ENCODE measurements at places on chromosomes 11 and 22.
A peak's percentile ranks its signal among the peaks of the same experiment; 100 is the strongest.

DNA sequence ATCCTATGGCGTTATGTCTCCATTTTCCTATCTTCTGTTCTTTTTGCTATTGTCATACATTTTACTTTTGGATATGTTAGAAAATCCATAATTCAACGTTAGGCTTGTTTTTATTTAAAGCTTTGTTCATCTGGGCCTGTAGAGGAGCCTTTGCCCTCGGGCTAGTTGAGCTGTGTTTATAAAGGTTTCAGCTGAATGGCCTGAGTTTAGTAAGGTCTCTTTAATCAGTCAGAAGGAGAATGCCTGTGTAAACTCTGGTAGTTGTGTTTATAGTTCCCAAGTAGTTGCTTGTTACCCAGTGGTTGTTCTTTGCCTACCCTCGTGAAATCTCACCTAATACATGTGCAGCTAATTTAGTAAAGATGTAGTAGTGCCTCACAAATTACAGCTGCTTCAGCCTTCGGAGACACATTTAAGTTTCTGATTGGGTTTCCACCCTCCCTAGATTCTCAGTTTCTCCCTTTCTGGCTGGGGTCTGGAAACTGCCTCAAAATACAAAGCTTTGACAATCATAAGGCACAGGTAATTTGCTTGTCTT lies 33.1 kb downstream of the MTMR3 start:
- DNase-seq = no peak

DNA sequence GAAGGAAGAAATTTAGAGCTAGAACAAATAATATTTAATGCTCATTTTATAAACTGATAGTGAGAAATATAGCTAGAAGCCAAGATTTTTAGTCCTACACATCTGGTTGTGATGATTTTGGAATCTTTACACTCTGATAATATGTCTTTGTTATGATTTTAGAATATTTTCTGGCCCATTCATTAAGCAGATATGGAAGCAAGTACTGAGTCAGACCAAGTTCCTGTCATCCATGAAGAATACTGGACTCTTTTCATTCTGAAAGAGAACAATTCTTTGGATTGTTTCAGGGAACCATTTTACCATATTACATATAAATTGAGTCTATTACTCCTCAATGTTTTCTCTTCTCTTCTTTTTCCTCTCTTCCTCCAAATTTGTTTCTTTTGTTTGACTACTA lies 227.4 kb downstream of the TMEM135 start:
- DNase-seq = no peak

DNA sequence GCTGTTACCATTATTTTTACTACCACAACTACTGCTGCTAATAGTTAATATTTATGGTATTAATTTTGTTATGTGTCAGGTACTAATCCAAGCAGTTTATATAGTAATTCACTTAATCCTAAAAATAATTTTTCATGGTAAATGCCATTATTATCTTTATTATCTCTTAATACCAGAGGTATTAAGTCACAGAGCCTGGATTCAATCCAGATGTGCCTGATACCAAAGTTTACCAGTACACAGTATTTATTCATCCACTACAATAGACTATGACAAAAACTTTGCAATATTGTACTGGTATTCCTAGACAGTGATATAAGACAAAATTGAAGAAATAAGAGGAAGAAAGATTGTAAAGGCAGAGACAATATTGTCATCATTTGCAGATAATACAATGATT lies 24.5 kb downstream of the MAP6 start:
- DNase-seq = no peak

DNA sequence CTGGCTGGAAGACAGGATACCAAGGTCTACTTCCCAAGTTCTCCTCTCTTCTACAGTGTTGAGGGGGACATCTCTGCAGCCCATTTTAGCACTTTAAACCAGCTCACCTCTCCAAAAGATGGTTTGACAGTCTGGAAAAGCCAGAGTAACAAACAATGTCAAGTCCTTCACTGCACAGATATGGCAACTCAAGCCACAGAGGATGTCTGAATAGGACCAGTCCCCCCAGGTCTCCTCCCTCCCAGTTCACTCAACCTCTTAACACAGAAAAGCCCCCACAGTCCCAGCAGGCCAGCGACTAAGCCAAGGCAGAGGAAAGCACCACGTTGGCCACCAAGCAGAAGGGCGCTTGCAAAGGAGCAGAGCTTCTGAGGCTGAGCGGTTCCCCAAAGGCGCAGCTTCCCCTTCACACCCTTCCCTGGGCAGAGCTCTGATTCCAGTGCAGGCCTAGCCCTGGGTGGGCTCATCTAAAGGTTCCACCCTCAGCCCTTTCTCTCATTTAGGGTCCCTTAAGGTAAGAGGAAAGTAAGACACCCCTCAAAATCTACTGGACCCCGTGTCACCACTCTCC lies 62.7 kb downstream of the PAK1 start:
- no peak for DNase-seq

- DNase-seq = no peak
These were observed 47.8 kb downstream of the SLC22A12 start for GRCh38 chr11:64638829-64639228.

GRCh38 chr11:91960770-91961169 lies 263.8 kb upstream of the FAT3 start:
- no peak for DNase-seq

DNA sequence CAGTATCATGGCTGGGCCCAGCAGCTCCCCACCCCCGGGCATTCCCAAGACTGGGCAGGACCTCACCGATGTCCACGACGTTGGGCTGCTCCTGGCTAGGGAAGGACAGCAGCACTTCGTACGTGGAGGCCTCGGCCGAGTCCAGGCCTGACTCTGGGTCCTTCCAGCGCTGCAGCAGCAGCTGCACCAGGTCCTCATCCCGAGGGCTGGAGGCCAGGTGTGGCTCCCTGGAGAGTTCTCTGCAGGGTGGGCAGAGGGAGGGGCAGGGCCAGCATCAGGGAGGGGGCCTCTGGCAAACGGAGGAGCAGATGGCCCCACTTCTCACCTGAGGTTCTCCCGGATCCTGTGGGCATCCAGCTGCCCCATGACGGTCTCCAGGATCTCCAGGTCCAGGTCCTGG lies 341 bp downstream of the NAALADL1 start:
- DNase-seq = no peak

DNA sequence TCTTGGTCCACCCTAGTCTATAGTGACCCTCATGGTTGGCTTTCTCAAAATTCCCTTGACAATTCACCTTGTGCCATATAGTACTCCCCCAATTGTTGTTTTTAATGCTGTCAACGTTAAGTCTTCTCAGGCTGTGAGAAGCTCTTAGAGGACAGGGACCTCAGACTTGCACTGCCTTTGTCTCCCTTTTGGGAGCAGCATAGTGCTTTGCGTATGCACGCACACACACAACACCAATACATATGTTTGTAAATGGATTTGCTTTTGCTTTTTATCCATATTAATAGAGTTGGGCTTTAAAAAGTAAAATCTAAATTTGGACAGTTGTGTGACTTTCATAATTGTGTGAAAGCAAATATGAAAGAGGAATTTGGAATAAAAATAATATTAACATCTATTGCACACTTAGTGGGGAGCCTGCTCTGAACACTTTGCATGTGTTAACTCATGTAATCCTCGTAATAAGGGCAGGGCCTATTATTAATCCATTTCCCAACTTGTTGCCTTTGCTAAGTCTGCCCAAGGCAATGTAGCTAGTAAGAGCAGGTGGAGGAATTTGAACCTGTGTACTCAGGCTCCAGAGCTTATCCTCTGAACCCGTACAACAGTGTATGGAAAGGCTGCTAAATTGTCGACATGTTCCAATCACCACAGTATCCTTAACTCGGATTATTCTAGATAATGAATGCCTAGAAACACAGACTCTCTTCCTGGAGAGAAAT lies 257.7 kb upstream of the NARS2 start:
- DNase-seq = no peak

GRCh38 chr11:76610871-76611475 lies 59.6 kb downstream of the LRRC32 start:
- no peak for DNase-seq

DNA sequence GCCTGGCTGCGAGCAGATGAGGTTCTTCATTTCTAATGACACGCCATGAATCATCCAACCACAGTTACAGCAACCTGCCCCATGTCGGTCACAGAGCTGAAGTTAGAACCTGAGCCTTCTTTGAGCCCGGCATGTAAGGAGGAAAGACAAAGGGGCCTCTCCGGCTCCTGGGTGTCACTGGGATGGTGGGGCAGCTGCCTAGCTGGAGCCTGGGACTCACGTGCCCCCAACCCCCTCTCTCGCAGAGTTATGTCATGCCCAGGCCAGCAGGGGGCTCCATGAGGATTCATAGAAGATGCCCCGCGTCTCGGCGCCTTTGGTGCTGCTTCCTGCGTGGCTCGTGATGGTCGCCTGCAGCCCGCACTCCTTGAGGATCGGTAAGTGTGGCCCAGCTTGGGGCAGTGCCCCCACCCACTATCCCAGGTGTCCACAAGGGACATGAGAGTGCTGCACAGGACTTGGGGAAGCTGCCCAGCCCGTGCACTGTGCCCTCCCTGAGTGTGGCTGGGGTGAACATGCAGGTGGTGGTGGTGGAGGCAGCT lies 148.5 kb downstream of the GRIK4 start:
- DNase-seq = no peak

DNA sequence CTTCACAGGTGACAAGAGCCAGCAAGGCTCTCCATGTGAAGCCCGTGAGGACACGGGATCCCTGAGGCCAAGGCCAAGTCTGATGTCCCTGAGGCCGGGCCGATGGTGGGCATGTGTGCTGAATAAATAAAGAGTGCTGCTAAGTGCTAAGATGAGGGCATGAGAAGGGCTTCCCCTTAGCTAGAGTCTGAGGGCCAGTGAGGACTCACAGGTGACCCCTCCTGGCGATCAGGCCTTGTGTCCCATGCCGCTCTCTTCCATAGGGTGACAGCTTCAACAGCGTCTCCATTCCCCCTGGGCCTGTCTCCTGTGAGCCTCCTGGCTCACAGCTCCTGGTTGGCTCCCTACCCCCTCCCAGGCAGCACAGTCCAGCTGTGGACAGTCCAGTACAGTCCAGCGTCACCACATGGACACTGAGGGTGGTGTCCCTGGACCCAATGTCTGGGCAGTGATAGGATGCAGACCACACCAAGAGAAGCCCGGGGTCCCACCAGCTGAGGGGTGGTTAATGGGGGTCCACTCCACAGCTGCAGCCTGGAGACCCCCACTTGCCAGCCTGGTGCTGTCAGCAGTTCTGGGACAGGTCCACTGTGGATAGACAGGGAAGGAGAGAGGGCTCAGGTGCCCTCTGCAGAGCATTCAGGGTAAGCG lies 1033.2 kb downstream of the TBC1D22A start:
- DNase-seq = no peak

DNA sequence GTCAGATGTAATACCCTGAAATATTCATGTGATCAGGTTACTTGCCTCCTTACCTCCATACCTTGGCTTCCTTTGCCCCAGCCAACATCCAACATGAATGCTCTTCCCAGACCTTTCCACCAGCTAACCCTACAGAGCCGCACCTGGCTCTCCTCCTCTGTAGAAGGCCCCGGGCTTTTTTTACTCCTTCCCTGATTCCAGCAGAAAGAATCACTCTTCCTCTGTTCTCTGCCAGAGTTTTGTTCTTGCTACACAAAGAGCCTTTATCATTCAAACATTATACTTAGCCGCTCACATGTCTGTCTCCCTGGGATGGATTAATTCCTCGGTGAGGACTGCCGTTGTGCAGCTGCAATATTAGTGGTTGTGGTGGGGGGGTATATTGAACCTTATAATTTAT lies 116.8 kb upstream of the GRAMD1B start:
- DNase-seq = no peak

DNA sequence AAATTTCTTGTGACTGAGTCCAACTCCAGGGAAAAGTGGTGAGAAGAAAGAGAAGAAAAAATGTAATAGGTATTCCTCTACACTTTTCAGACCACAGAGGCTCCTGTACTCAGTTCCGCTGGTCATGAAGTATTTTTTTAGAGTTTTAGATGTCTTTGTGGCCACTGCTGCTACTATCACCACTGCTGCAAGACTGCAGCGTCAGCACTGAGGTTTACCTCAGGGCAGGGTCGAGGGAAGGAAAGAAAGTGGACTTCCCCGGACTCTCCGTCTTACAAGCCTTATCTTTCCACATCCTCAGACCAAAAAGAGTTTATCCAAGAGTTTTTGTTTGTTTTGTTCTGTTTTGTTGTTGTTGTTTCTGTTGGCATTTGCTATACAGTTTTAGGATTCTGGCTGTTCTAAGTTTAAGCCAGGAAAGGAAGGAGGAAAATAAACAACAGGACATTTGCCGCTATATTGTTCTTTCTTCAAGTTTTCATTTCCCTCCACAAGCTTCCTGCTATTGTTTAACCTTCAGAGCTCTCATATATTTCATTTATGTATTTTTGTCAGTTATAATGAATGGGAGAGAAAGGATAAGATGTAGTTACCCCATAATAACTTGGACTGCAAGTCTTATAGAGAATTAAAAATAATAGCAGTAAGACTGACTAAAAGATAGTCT lies 919.3 kb downstream of the NTM start:
- DNase-seq = no peak

DNA sequence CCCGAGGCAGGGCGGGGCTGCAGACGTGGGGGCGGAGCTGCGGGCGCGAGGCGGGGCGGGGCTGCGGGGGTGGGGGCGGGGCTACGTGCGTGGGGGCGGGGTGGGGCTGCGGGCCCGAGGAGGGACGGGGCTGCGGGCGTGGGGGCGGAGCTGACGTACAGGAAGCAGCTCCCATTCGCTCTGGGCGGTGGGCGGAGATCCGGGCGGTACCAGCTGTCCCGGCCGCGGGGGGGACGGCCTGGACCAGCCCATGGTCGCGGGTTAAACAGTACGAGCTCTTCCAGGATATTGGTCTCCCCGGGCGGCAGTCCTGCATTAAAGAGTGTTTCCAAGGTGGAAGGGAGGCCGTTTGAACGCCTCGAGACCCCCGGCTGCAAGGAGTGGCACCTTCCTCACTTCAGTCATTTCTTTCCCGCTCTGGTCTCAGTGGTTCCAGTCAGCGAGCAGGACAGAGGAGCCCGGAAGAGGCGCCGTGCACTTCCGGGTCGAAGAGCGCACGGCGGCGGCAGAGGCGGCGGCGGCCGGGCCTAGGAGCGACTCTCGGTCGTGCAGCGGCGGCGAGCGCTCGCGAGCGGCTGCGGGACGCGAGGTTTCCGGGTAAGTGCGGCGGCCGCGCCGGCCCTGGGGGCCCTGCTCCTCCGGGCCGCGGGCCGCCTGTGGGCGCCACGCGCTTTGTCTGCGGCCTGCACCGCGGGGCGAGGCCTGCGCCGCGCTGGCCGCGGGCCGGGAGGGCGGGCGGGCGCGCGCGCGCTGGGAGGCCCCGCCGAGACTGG lies at the start of gene PHRF1:
Gene PHRF1 (plus strand): TSS at position 475 of the 773 bp plus-strand sequence. CDS start 5,043 bp downstream, outside the sequence.
- peak; percentile 96 for DNase-seq

DNA sequence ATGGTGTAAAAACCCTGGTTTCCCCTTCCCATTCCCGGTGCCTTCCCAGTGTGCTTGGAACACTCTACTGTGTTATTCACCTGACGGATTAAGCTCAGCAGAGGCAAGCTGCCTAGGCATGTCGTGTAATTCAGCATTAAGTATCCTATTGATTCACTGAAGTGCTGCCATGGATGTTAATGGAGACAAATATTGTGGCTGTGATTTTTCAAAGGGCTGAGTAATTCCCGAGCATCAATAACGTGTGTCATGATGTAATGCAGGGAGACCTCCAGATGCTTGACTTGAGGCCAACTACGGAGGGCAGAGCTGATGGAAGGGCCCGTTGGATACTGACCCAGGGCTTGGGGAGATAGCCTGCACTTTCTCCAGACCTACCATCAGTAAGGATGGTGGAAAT lies 269.0 kb downstream of the ST3GAL4 start:
- DNase-seq = no peak

All from nucleus accumbens (tissue), 56 donors.